ENCODE measurements at places on chromosomes 5 and 9. TPM values are rescaled to one million over a fixed set of nuclear protein-coding genes. Genes with fewer than 3 reads are reported as not detected.

GRCh38 chr5:9473624-9474023, 72.3 kb downstream of the SEMA5A start:
- DNase-seq: no peak

DNA sequence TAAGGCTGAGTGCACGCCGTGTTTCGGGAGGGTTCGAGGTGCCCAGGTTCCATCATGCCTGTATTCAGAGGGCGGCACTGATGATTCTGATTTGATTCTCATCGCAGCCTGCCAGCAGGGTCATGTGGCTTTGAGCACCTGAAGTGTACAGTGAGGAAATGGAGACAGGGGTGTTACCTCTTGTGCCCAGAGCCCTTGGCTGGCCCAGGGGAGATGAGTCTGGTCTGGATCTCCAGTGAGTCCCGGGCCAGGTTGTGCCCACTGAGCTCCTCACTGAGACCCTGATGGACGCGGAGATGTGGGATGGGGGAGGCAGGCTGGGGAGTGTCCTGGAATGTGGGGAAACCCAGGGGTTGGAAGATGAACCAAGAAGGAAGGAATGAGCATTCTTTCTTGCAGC, 54.7 kb downstream of the GADD45G start:
- DNase-seq: peak; percentile 54

DNA sequence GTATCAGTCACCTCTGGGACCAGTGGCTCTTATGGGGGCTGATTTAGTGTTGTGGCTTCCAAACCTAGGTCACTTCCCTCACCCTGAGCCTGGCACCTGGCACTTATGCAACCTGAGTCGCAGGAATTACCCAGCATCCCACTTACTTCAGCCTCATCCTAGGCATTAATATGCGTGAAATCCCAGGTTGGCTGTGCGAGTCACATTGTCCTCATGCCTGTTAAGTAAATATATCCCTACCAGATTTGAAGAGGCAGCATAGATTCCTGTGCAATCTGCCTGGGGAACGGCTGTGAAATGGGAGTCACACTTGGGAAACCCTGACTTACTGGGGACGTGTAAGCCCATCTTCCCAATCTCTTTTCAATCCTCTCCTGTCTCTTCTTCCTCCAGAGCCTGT, 42.7 kb upstream of the AKNA start:
- peak; percentile 14 for DNase-seq

DNA sequence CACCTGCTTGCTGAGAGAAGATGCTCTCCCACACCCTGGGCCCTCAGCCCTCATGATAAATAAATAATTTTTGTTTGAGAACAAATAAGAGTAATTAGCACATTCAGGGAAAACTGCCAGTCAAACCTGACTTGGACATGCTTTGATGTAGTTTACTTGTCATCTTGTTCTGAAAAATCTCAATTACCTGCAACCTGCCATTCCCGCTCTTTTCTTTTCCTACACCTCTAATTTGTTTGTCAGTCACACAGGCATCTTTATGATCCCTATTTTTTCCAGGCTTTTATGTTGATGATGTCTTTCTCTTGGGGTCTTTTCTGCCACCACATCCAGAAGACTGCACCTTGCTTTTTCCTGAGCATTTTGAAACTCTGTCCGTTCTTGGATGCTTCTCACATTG, 28.6 kb upstream of the TGFBI start:
- DNase-seq: no peak

- DNase-seq: no peak
Measured at GRCh38 chr9:13382595-13382994, 103.1 kb upstream of the MPDZ start.

DNA sequence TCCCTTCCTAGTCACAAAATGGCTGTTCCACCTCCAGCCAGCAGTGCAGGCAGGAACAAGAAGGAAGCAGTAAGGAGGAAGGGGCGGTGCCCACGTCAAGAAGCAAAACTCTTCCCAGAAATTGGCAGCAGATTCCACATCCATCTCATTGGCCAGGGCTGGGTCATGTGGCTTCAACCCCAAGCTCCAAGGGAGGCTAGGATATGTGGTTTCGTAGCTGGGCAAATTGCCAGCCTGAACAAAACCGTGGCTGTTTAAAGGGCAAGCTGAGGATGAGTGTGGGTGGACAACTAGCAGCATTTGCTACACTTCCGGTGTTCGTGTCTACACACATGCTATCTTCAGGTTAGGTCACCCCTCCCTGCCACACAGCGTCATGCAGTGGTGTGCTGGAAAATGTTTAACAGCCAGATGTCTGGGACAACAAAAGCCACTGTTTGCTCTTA, 92.1 kb upstream of the MAP1B start:
- DNase-seq: no peak

DNA sequence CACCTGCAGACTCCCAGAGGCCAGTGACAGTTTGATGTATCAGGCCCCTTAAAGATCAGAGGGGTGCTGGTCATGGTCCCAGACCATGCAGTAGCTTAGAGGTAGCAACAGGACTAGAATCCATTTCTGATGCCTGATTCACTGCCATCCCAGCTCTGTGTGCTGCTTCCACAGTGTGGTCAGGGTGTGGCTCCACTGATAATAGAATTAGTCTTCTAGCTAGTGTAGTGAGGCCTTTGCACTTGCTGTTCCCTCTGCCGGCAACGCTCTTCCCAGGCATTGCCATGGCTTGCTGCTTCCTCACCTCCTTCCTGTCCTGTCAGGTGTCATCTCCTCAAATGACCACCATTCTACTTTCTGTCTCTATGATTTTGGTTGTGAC, 15.8 kb downstream of the PPARGC1B start:
- no peak for DNase-seq

DNA sequence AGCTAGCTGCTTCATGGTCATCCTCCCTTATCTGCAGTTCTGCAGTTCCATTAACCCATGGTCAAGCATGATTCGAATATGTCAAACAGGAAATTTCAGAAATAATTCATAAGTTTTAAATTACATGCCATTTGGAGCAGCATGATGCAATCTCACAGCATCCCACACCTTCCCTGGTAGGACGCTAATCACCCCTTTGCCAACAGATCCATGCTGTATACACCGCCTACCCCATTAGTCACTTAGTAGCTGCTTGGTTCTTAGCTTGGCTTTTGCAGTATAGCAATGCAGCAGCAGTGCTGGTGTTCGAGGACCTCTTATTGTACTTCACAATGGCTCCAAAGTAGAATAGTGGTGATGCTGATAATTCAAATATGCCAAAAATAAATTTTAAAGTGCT, 739.7 kb upstream of the CDH9 start:
- DNase-seq: no peak

DNA sequence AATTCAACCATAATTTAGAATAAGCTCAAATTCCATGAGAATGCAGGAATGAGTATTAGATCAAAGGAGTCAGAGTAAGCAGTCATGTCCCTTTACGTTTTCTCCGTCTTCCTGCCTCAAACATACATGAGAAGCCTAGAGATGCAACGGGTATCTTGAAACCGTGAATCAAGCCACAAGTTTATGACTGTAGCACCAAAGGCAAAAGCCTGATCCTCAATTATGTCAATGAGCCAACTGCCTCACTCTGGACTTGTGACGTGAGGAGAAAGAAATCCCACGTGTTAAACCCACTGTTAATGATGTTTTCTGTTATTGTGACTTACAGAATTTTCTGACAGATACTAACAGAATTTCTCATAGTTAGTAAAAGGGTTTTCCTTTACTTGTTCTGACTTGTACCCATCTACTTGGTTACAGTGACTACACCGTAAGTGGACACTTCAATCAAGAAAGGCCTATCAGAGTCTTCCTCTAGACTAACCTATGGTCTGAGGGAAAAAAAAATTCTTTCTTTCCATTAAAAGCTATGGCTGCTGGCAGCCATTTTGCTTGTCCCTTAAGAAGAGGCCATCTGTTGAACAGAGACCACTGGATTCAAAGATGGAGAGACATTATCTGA, 35.3 kb upstream of the HK3 start:
- no peak for DNase-seq

DNA sequence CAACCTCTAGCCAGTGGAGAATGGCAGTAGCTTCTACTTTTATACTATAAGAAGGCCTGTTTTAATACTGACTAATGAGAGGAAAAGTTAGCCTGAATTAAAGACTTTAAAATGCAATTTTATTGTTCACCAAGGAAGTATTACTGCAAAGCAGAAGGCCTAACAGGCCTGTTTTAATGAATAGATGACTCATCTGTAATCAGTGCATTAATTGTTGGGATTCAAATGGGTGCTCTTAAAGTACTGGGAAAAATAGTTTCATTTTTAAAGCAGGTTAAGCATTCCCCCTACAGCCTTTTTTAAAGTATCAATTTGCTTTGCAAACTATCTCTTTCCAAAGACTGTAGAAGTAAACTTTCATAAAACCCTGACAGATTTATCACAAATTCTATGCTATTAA, 147.7 kb downstream of the SIL1 start:
- no peak for DNase-seq

- DNase-seq: no peak
Measured at GRCh38 chr5:73482383-73483136, 15.7 kb upstream of the BTF3 start.

- DNase-seq: no peak
Measured at GRCh38 chr5:109748546-109748945, 58.8 kb downstream of the MAN2A1 start.

DNA sequence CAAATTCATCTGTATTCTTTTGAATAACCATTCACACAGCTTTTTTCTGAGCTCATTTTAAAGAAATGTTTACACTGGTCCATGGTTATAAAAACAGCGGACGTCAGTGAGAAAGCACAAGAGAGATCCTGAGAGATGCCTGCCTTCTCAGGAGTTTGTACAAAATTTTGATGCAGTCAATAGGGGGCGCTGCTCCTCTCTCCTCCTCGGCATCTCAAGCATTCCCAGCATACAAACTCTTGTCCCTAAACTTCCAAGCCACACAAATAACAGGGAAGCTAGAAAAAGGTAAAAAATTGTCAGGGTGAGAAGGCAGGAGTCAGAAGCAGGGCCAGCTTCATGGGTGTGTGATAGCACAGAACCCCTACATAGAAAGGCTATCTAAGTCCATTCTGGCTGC, 11.2 kb upstream of the CCDC152 start:
- no peak for DNase-seq

DNA sequence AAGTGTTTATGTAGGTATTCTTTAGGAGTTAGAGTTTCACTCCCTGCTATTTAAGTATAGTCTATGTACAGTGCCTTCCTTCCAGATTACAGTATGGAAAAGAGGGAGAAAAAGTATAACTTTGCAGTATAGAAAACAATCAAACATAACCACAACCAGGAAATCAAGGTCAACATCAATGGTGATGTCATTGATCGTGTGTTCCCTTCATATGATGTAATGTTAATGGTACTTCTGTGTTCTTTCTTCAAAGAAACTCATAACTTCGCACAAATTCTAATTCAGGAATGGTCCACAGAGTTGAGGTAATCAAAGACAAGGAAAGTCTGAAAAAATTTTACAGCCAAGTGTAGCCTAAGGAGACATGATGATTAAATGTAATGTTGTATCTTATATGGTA, 961.1 kb upstream of the EDIL3 start:
- DNase-seq: no peak

DNA sequence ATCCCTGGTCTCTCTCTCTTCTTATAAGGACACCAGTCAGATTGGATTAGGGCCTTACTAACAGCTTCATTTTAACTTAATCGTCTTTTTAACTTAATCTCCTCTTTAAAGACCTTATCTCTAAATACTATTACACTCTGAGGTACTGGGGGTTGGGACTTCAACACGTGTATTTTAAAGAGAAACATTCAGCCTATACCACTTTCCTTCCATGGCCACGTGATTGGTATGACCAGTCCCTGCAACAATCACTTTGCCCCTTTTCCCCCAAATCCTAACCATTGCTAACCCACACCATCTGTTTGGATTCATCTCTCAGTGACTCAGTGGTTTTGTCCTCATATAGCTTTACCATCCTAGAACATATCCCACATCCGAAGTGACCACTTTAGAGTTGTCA, 3.8 kb upstream of the MAN2A1 start:
- no peak for DNase-seq

DNA sequence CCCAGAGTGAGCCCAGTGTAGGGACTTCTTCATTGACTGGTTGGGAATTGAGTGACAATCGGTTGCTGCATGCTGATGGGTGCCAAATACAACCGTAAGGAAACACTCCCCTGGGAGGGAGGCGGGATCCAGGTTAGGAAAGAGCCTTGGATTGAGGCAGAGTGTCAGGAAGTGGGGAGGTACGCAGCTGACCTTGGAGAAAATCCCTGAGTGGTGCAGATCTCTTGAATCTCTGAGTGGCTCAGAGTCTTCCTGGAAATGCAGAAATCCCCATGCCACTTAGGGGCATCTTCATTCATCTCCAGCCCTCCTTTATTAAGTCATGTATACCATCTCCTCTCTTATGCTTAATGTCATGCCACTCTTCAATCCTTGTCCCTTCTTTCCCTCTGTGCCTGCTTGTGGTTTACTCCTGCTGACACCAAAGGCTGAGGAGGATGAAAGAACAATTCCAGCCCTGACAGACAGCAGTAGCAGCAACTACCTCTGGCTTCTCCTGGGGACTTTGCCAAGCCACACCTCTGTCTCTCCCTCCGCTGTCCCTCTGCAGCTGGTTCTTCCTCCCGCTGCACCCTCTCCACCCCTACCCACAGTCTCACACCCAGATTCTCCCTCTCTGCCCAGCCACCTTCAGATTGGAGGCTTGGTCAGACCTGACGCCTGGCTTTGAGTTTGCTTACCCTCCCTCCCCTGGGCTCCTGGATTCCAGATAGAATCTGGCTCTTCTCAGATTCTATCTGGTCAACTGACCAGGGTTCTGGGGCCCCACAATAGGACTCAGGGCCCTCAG, 14.1 kb upstream of the LCP2 start:
- DNase-seq: no peak

GRCh38 chr9:129552064-129552463, 68.8 kb downstream of the C9orf50 start:
- DNase-seq: no peak

DNA sequence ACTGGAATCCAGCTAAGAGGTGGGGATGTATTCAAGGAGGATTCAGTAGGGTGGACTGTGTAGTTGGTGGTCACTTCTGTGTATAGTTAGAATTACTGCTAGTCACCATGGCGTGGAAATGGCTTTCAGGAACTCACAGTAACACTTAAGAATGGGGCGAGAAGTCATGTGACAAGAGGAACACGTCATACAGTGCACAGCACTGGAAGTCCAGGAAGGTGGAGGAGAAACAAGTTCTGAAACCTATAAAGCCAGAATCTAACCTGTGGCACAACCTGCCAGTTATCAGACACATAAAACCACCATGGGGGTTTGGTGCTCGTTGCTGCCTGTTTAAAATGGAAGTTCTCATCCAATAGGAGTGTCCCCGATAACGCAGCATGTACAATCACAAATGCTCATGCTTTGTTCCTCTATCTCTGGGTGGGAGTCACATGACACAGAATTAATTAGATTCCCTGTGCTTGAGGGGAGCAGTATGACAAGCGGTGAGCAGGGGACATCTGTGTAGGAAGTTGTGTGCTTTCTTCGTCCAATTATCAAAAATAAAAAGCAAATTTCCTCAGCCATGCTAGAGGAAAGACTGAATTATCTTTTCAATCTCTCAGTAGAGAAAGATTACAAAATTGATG, 193.0 kb downstream of the SPOCK1 start:
- no peak for DNase-seq

The HACD4 gene
- total RNA-seq: 10.4 TPM

The SLCO4C1 gene
- total RNA-seq: 2.5 TPM

The TAF11L5 gene
- total RNA-seq: not detected

The CFAP90 gene
- not detected for total RNA-seq

The N4BP3 gene
- total RNA-seq: 2.9 TPM

The SYNPO gene
- total RNA-seq: 38.9 TPM

The GABRB2 gene
- total RNA-seq: 11.7 TPM

The ACTBL2 gene
- total RNA-seq: not detected
